ENCODE measurements at places on chromosomes 2 and 18.
A peak's percentile ranks its signal among the peaks of the same experiment; 100 is the strongest.

GRCh38 chr2:62200291-62200841, 4.5 kb downstream of the B3GNT2 start:
- no peak for DNase-seq

- DNase-seq, result peak; percentile 54
These were observed 66.0 kb upstream of the ASAP2 start for GRCh38 chr2:9140645-9141044.

DNA sequence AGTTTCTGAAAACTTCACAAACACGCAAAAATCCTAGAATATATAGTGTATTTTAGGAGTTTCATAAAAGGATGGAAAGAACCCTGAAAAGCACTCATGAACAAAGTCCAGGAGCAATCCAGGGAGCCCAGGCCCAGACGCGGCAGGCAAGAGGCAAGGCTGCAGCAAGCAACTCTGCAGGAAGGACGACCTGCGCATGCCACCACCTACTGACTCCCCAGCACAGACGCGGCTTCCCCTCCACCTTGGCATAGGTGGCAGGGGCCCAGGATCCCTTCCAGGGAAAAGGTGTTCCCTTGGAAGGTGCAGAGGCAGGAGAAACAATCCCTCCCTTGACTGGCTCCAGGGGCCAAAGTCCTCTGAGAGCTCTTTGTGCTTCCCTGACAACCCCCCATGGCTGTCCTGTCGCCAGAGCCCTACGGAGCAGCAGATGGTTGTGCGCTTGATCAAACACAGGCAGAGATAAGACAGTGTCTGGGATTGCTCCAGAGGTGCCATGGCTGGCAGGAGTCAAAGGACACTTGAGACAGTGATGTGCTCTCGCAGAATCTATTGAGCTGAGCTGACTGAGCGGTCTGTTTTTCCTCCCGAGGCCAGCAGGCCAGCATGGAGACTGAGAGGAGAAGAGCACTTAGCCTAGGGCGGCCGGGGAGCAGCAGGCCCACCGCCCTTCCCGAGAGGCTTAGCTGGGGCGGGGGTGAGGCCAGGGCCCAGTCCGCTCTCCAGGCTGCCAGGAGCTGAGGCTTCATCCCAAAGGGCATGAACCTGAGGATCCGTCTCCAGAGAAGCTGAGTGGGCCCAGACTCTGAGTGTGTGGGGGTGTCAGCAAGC, 10.8 kb upstream of the AMER3 start:
- DNase-seq, result no peak

- DNase-seq, result no peak
These were observed 18.1 kb downstream of the PPM1B start for GRCh38 chr2:44186810-44187209.

- DNase-seq, result no peak
These were observed 295.4 kb downstream of the CELF4 start for GRCh38 chr18:37270038-37270665.

- no peak for DNase-seq
These were observed 10.5 kb downstream of the EVX2 start for GRCh38 chr2:176072951-176073904.

DNA sequence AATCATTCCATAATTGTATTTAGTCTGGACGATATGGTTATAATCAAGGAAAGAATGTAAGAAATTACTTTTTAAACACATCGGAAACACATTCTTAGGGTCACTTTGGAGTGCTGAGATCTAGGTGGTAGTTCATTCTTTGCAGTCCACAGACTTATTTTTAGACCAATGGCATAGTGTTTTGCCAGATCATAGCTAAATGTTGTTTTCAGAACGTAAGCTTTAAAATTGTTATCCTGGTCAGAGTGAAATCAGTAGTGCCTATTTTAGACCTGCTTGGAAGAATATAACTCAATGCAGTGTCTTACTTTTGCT, 4.3 kb downstream of the MYL12A start:
- DNase-seq, result no peak

DNA sequence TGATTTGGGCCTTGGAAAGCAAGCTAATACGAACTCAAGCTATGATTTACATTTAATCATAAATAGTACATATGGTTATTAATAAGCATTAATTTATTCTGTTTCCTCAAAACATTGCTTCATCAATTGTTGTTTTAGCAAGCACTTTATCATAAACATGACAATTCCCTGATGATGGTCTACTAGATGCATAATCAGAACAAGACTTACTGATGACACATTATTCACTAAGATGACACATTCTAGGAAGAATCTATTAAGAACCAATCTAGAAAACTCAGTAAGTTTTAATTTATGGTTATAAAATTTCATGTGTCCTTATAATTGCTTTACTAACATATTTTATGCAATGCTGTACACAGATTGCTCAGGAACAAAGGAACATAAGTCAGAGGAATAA, 815.2 kb downstream of the ERBB4 start:
- no peak for DNase-seq

DNA sequence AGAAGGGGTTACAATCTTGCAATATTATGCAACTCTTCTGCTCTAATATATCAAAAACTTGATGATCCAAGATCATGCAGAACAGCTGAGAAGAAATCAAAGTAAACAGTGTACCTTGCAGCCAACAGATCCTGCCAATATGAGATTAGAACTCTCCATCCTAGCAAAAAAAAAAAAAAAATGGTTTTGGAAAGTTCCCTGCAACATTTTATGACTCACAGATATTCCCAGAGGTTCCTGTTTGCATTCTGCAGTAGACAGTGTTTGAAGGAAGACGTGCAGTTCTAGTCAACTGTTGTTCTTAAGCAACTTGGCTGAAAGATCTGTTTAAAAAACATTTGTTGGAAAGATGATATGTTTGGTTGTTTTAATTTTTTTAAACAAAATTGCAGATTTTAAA, 103.6 kb upstream of the WDR75 start:
- no peak for DNase-seq

DNA sequence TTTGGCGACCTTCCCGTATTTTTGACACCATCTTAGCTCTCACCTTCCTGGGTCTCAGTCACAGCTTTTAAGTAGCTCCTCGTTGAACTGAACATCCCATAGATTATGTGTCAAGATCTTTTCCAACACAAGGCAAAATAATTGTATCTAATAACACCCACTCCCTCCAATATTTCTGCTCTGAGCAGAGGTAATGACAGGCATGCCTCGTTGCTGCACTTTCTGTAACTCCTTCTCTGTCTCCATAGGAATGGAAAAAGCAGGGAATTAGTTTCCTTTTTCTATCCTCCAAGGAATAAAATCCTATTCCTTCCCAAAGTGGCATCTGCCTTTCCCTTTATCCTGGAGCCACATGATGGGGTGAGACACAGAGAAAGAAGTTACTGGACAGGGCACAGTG, 174.0 kb upstream of the CDH20 start:
- DNase-seq, result no peak

- no peak for DNase-seq
These were observed 306.8 kb upstream of the SKOR2 start for GRCh38 chr18:47558110-47558750.

- DNase-seq, result no peak
These were observed 8.3 kb upstream of the IL1RN start for GRCh38 chr2:113119111-113119510.

- DNase-seq, result no peak
These were observed 1.2 kb downstream of the SLC35F5 start for GRCh38 chr2:113755035-113755834.

DNA sequence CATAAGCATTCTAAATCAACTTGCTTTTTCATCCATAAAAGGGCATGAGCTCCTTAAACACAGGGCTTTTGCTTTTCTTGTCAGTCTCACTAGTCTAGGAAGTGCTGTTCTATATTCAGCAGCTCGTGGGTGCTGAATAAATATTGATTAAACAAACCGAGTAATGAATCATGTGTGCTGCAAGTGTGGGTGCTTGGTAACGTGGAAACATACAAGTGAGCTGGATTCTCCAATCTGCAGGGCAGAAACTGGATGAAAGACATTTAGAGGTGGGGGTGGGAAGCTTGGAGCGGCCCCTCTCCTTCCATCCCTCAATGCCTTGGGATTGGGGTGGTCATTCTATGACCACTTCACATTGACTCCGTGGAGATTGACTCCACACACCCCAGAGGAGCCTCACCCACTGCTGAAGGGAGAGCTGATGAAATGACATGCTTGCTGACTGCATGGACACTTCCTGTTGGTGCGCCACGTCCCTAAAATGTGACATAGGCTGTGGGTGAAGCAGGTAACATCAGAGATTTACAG, 114.6 kb downstream of the DOCK10 start:
- DNase-seq, result no peak

- DNase-seq, result no peak
These were observed 34.9 kb upstream of the APCDD1 start for GRCh38 chr18:10419420-10420103.

- no peak for DNase-seq
These were observed 25.3 kb upstream of the TACR1 start for GRCh38 chr2:75224636-75225094.

- no peak for DNase-seq
These were observed 678 bp downstream of the CYP27C1 start for GRCh38 chr2:127219171-127220070.

DNA sequence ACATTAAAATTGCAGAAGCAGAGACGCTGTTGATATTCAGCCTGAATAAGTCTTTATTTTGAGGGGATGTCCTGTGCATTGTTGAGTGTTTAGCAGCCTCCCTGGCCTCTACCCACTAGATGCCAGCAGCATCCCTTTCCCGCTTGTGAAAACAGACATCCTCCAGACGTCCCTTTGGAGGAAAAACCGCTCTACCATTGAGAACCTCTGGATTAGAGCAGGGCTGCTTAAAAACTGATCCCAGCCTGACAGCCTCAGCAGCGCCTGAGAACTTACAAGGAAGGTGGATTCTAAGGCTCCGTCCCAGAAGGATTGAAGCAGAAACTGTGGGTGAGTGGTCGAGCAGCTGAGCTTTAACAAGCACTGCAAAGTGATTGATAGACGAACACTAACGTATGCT, 349.7 kb downstream of the CYRIA start:
- DNase-seq, result no peak

- DNase-seq, result no peak
These were observed 2.6 kb downstream of the NAPG start for GRCh38 chr18:10528439-10528838.

GRCh38 chr2:127630096-127630863, 15.7 kb upstream of the GPR17 start:
- DNase-seq, result no peak

DNA sequence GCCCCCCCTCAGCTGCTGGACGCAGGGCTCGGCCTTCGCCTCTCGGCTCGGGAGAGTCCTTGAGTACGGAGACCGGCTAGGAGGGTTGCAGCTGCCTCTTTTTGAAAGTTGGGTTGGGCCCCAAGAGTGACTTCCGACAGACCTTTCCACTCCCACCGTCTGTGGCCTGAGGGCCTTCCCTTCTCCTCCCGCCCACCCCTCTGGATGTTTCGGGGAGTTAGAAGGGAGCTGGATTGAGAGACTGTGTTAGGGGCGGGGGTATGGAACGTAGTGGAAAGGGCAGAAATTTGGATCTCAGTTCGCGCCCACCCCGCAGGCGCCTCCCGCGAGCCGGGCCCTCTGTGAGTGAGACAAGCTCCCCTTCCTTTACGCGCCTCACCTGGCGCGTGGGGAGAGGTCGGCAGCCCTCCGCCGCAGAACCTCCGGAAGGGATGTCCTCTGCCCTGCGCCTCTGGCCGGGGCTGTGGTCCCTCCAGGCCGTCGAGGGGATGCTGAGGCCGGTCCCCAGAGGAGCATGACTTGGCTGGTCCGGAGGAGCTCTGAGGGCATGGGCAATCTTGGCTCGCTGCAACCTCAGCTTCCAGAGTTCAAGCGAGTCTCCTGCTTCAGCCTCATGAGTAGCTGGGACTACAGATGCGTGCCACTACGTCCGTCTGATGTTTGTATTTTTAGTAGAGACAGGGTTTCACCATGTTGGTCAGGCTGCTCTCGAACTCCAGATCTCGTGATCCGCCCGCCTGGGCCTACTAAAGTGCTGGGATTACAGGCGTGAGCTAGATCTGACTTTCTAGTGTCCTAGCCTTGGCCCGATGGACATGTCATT, 15.9 kb downstream of the C2orf74 start:
- no peak for DNase-seq

DNA sequence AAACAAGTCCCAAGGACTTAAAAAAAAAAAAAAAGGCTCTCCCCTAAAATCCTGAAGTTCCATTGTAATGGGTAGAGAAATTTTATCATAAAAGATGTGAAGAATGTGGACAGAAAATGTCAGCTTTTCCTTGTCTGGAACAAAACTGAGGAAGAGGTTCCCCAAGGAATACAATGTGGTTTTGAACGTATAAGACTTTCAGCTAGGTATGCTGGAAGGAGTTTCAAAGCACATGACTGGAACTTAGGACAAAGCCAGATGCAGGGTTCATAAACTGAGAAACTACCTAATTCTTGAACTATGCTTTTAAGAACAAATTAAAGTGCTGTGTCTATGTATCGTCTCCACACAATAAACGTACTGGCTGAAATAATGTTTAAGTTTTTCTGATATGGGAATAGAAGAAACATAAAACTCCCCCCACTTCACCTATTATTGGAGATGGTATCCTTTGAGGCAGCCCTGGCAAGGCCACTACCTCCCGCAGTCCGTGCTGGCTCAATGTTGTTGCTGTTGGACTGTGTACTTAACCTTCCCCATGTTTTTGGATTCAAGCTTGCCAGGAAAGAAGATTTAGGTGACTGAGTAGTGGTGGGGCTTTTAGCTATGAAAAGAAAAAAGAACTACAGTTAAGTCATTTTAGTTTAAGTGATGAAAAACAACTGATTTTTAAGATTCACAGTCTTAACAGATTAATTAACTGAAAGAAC, 84.2 kb upstream of the DNER start:
- no peak for DNase-seq

DNA sequence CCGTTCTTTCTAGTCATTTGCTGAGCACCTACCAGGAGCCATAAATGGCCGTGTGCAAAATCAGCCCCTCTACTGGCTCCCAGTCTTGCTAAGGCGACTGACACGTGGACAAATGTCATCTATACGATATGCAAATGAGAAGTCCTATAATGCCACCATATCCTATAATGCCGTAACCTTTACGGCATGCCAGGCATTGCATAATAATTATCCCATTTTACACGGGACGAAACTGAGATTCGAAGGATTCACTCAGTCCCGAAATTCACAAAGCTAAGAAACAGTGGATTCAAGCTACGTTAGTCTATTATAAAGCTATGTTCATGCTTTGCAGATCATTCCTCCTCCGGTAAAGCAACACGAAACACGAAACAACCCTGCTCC, 34.1 kb upstream of the RNF149 start:
- no peak for DNase-seq

DNA sequence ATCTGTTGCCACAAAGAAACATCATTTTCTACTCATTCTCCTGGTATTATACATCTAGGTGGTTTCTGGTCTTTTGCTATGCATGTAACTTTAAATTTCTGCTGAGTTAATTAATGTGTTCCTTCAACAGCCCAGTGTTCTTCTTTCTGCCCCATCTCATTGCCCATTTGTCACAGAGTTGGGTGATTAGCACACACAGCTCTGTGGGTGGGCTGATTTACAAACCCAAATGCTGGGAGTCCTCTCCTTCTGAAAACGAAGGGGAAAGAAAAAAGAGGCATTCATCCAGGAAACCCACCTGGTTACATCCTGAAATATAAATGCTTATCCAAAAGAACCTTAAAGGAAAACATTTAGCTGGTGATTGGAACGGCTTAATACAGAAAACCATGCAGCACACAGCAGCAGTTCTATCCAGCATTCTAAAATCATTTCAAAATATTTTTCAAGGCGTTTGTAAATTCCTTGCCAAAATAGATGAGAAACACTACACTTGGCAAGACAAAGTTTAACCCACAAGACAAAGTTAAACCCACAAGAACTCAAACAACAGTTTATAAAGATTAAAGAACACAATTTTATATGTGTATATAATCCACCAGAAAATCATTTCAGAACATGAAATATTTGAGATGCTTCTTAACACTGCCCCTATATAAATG, 177.9 kb downstream of the ANTXR1 start:
- no peak for DNase-seq

GRCh38 chr2:144541396-144541795, 21.5 kb upstream of the ZEB2 start:
- DNase-seq, result no peak
